ENCODE measurements at places on chromosomes 1 and 21. TPM values are rescaled to one million over a fixed set of nuclear protein-coding genes. Genes with fewer than 3 reads are reported as not detected.

- H3K36me3 ChIP-seq, result no peaks in the 10 kb centered on the region
- no peaks in the 10 kb centered on the region for H3K4me1 ChIP-seq
- H3K27ac ChIP-seq, result no peak overlapping the region
- H3K27me3 ChIP-seq, result no peaks in the 10 kb centered on the region
- no peak overlapping the region for H3K4me3 ChIP-seq
These were observed 64.9 kb downstream of the FHAD1 start for GRCh38 chr1:15311880-15312279.

- H3K4me1 ChIP-seq, result no peaks in the 10 kb centered on the region
- H3K4me3 ChIP-seq, result no peak overlapping the region
- no peak for DNase-seq
- H3K36me3 ChIP-seq, result no peaks in the 10 kb centered on the region
- H3K27me3 ChIP-seq, result no peaks in the 10 kb centered on the region
- no peak overlapping the region for H3K27ac ChIP-seq
These were observed 37.3 kb upstream of the KAZN start for GRCh38 chr1:14561014-14561693.

- H3K36me3 ChIP-seq, result no peaks in the 10 kb centered on the region
- no peaks in the 10 kb centered on the region for H3K27me3 ChIP-seq
- no peak overlapping the region for H3K27ac ChIP-seq
- DNase-seq, result no peak
- H3K4me3 ChIP-seq, result no peak overlapping the region
These were observed 897 bp downstream of the EPHX4 start for GRCh38 chr1:92030656-92031107.

GRCh38 chr1:228009828-228010775, 3.3 kb downstream of the WNT3A start:
- no peaks in the 10 kb centered on the region for H3K36me3 ChIP-seq
- peaks cover 15% of the 10 kb centered on the region for H3K27me3 ChIP-seq
- H3K4me1 ChIP-seq, result no peaks in the 10 kb centered on the region
- DNase-seq, result no peak
- H3K4me3 ChIP-seq, result peak overlapping the region; percentile 20
- H3K27ac ChIP-seq, result no peak overlapping the region

DNA sequence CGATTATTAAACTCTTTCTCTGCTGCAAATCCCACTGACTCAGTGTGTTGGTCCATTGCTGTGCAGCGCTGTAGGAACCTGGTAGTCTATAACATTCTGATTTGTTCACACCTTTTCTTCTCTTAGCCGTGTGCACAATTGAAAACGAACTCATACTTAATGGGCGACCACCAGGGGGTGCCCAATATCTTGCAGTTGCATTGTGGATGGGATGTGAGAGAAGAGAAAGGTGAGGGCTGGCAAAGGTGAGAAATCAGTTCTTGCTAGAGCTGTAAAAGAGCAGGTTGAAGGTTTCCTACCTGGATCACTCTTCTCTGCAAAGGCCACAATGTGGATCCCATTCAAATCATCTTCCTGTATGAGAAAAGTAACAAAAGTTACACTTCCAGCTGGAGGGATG, 51.0 kb downstream of the CASQ2 start:
- no peak overlapping the region for H3K27ac ChIP-seq
- no peak for DNase-seq
- no peaks in the 10 kb centered on the region for H3K36me3 ChIP-seq
- no peak overlapping the region for H3K4me3 ChIP-seq
- no peaks in the 10 kb centered on the region for H3K27me3 ChIP-seq
- H3K4me1 ChIP-seq, result no peaks in the 10 kb centered on the region

DNA sequence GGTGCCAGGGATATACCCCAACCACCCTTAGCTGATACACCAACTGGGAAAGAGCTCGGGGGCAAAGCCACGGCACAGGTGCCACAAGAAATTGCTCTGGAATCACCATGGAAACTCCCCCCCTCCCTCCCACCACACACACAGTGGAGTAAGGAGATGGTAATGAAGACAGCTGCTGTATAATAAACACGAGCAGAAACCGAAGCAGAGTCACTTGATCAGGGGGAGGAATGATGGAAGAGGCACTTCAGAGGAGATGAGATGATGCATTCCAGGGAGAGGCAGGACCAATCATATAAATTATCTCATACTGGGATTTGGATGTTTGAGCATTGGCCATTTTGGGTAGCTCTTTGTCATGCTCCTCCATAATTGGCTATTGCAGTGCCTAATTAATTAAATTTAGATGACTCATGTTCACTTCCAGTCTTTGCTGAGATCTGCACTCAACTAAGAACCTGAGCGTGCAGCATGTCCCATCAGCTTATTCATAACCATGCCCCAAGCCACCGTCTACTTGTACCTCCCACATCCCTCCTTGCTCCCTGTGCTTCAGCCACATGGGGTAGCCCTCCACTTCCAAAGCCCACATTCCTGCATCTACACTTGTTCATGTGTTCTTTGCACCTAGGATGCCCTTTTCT, 189.5 kb downstream of the ZSCAN20 start:
- no peak overlapping the region for H3K4me3 ChIP-seq
- no peaks in the 10 kb centered on the region for H3K36me3 ChIP-seq
- DNase-seq, result no peak

DNA sequence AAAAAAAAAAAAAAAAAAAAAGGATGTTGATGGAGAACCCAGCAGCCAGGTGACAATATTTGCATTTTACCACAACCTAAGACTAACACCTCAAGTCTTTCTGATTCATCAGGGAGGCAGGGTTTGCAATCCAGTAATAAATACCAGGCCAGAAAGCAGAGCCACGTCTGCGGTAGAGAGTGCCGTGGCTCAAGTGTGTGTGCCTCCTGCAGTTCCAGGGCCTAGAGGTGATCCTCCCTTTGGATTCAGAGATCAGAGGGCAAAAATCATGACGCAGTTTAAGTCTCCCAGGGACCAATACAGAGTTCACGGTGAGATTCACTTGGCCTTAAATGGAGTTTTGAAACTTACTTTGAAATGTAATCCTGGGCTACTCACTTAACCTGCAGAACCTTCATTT, 34.9 kb downstream of the TMCO4 start:
- no peak overlapping the region for H3K27ac ChIP-seq
- H3K27me3 ChIP-seq, result no peaks in the 10 kb centered on the region
- H3K4me3 ChIP-seq, result no peak overlapping the region
- no peak for DNase-seq
- H3K36me3 ChIP-seq, result no peaks in the 10 kb centered on the region
- no peaks in the 10 kb centered on the region for H3K4me1 ChIP-seq

Gene FCRL5
- total RNA-seq, result not detected

GRCh38 chr1:84940481-84940880, 47.5 kb upstream of the LPAR3 start:
- no peak for DNase-seq
- no peak overlapping the region for H3K4me3 ChIP-seq
- no peak overlapping the region for H3K27ac ChIP-seq
- no peaks in the 10 kb centered on the region for H3K27me3 ChIP-seq
- H3K4me1 ChIP-seq, result no peaks in the 10 kb centered on the region

Gene ARHGAP30
- 0.36 TPM for total RNA-seq

- no peak overlapping the region for H3K4me3 ChIP-seq
- H3K27me3 ChIP-seq, result peaks cover 2% of the 10 kb centered on the region
- no peak for DNase-seq
- no peaks in the 10 kb centered on the region for H3K36me3 ChIP-seq
- no peak overlapping the region for H3K27ac ChIP-seq
These were observed 25.7 kb upstream of the C1orf198 start for GRCh38 chr1:230894032-230894431.

DNA sequence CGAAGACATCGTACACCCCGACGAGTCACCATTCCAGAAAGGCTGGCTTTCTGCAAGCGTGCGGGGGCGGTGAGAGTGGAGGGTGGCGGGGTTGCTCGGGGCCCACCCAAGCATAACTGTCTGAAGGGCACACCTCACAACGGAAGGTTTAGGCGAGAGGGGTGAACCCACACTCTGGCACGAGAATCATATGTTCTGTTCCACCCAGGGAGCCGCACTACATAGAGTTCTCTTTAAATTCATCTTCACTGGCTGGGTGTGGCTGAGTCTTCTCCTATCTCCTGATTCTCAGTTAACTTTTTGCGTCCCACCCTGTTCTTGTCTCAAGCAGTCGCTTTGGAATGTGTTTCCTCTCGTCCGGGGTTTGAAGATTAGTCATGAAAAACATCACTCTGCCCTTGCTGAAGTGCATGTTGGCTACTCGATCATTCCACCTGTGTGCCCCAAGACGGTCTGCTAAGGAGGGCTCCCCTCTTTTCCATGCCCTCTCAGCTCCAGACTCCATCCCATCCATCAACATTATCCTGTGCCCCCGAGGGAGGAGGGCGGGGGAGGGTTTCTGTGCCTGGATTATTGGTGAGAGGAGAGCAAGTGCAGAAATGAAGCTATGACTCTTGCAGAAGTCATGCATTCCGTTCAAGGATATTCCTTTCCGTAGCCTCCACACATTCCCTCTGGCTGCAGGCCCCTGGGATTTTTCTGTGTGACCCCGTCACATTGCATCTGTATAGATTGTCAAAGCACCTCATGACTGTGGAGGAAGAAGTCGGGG, 53.5 kb upstream of the CD34 start:
- H3K36me3 ChIP-seq, result no peaks in the 10 kb centered on the region
- no peaks in the 10 kb centered on the region for H3K27me3 ChIP-seq
- H3K4me3 ChIP-seq, result no peak overlapping the region

GRCh38 chr1:41950820-41951219, 32.1 kb upstream of the HIVEP3 start:
- no peak overlapping the region for H3K27ac ChIP-seq
- no peak for DNase-seq
- no peaks in the 10 kb centered on the region for H3K27me3 ChIP-seq
- no peaks in the 10 kb centered on the region for H3K36me3 ChIP-seq
- no peak overlapping the region for H3K4me3 ChIP-seq
- peaks cover 17% of the 10 kb centered on the region for H3K4me1 ChIP-seq

DNA sequence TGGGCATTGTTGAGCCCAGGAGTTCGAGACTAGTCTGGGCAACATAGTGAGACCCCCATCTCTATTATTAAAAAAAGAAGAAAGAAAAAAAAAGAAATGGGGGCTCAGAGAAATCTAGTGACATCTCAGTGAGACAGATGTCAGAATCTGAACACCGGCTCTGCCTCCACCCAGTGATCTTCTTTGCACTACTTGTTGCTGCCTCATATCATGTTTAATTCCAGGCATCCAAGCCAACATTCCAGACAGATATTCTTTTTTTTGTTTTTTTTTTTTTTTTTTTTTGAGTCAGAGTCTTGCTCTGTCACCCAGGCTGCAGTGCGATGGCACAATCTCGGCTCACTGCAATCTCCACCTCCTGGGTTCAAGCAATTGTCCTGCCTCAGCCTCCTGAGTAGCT, 5.0 kb upstream of the ARL8A start:
- no peaks in the 10 kb centered on the region for H3K36me3 ChIP-seq
- DNase-seq, result no peak
- no peaks in the 10 kb centered on the region for H3K27me3 ChIP-seq
- H3K4me3 ChIP-seq, result no peak overlapping the region
- no peak overlapping the region for H3K27ac ChIP-seq

GRCh38 chr21:29521872-29522271, 223.2 kb downstream of the BACH1 start:
- no peaks in the 10 kb centered on the region for H3K4me1 ChIP-seq
- H3K27me3 ChIP-seq, result no peaks in the 10 kb centered on the region
- DNase-seq, result no peak
- H3K27ac ChIP-seq, result no peak overlapping the region
- no peak overlapping the region for H3K4me3 ChIP-seq

Gene PRAMEF4
- total RNA-seq, result not detected

- H3K27ac ChIP-seq, result no peak overlapping the region
- H3K4me3 ChIP-seq, result no peak overlapping the region
- H3K36me3 ChIP-seq, result no peaks in the 10 kb centered on the region
- no peaks in the 10 kb centered on the region for H3K27me3 ChIP-seq
- DNase-seq, result peak; percentile 66
- H3K4me1 ChIP-seq, result no peaks in the 10 kb centered on the region
These were observed 9.4 kb upstream of the THEMIS2 start for GRCh38 chr1:27862671-27863537.

Gene OR2T29
- total RNA-seq, result not detected

Gene LCE3E
- not detected for total RNA-seq

DNA sequence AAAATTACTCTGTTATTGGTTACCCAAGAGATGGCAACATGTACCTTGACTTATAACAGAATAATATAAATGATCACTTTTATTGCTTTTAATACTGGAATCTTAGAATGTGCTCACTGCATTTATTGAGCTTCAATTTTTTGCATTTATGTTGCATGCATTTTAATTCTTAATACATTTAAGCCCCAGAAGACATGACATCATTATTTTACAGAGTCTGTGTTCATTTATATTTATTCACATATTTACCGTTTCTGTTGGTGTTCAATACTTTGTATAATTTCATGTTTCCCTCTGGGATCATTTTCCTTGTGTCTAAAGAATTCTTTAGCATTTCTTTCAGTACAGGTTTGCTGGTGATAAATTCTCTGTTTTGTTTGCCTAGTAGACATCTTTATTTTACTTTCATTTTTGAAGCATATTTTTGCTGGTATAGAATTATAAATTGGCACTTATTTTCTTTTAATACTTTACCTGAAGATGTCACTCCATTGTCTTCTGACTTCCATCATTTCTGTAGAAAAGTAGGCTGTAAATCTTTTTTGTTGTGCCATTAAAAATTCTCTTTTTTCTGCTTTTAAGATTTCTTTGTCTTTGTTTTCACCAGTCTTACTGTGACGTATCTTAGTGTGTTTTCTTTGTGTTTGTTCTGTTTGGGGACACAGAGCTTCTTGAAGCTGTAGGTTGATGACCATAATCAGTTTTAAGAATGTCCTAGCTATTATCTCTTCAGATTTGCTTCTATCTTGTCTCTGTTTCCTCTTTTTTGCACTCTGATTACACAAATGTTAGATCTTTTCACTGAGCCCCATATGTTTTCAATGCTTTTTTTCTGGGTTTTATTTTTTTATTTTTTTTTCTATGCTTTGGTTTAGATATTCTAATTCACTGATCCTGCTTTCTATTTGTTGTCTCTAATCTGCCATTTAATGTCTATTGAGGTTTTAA, 26.9 kb downstream of the DISP3 start:
- no peaks in the 10 kb centered on the region for H3K36me3 ChIP-seq
- DNase-seq, result no peak
- no peaks in the 10 kb centered on the region for H3K27me3 ChIP-seq
- no peak overlapping the region for H3K27ac ChIP-seq
- H3K4me3 ChIP-seq, result no peak overlapping the region
- no peaks in the 10 kb centered on the region for H3K4me1 ChIP-seq

- H3K27ac ChIP-seq, result no peak overlapping the region
- H3K4me1 ChIP-seq, result no peaks in the 10 kb centered on the region
- no peak for DNase-seq
- H3K4me3 ChIP-seq, result no peak overlapping the region
- no peaks in the 10 kb centered on the region for H3K36me3 ChIP-seq
- no peaks in the 10 kb centered on the region for H3K27me3 ChIP-seq
These were observed 819.0 kb upstream of the ADGRL4 start for GRCh38 chr1:79825551-79825950.
